ENCODE measurements at places on chromosomes 7 and 10.

GRCh38 chr10:114017873-114018272 lies 25.8 kb upstream of the ADRB1 start:
- no peak for DNase-seq

GRCh38 chr7:102272075-102272916 lies 14.4 kb upstream of the SH2B2 start:
- peak; percentile 28 for DNase-seq

GRCh38 chr10:21535494-21535965 lies 1.5 kb downstream of the MLLT10 start:
- no peak for DNase-seq

- DNase-seq: peak; percentile 80
Measured at GRCh38 chr7:93719546-93719945, 145.0 kb upstream of the CALCR start.

DNA sequence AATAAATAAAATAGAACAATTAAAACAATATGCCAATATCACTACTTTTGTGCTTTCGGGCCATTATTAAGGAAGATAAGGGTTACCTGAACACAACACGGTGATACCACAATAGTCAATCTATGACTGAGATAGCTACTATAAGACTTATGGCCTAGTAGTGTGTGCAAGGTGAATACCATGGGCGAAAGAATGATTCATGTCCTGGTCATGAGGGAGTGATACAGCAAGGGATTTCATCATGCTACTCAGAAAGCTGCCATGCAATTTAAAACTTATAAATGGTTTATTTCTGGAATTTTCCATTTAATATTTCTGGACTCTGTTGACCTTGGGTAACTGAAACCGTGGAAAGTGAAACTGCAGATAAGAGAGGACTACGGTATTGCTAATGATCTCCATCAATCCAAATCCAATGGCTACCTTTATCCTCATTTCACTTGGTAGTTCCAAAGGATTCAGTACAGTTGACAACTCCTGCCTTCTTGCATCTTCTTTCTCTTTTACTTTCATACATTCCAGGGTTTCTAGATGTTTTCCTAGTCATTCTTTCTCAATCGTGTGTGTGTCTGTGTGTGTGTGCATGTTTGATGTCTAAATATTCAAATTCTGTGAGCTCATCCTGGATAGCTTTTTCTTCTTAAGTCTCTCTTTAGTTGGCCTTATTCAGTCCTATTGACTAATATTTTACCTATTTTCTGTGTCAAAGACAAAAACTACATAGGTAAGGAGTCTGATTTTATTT lies 100.5 kb upstream of the MAGI2 start:
- peak; percentile 21 for DNase-seq

DNA sequence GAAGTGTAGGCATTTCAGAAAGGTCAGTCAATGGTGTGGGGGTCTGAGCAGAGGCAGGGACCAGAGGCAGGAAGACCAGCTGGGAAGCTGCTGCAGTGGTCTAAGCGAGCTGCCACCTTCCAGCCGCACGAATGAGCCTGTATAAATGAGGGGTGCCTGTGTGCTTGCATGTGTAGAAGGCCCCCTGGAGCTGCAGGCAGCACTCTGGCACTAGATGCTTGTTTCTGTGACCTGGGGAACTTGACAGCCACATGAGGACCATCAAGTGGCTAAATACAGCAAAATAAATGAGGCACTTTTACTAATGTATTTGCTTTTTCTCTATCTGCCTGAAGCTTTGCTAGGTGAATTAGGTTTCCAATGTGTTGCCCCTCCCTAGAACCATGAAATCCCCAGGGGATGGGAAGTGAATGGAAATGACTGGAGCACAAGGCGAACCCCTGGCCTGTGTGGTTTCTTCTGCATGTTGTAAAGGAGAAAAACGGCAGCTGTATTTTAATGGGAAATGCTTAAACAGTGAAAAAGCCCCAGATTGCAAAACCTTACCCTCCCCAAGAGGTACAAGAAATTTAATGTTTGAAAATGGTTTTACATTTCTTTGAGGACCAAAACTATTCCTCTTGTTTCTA lies 57.7 kb downstream of the PYROXD2 start:
- peak; percentile 94 for DNase-seq

- DNase-seq: no peak
Measured at GRCh38 chr7:96088579-96088978, 233.3 kb downstream of the SLC25A13 start.

- no peak for DNase-seq
Measured at GRCh38 chr7:42014625-42015618, 222.1 kb downstream of the GLI3 start.

GRCh38 chr10:101397140-101397539 lies 43.2 kb downstream of the BTRC start:
- DNase-seq: peak; percentile 10

- DNase-seq: no peak
Measured at GRCh38 chr10:20853276-20853675, 43.8 kb downstream of the NEBL start.

DNA sequence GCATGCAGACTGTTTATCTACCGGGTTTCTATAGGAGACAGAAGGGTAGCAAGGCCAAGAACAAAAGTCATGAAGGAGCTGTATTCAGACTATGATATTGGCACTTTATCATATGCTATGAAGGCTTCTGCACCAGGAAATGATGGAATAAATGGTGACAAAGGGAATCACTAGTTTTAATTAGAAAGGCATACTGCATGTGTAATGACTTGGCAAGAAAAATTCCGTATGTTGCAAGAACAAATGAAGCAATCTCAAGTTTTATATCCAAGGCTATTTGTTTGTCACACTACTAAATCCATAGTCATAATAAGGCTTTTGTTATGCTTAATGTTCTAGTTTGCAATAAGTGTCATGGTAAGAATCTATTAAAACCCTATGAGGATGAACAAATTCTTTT lies 230.9 kb downstream of the ZEB1 start:
- DNase-seq: peak; percentile 38

DNA sequence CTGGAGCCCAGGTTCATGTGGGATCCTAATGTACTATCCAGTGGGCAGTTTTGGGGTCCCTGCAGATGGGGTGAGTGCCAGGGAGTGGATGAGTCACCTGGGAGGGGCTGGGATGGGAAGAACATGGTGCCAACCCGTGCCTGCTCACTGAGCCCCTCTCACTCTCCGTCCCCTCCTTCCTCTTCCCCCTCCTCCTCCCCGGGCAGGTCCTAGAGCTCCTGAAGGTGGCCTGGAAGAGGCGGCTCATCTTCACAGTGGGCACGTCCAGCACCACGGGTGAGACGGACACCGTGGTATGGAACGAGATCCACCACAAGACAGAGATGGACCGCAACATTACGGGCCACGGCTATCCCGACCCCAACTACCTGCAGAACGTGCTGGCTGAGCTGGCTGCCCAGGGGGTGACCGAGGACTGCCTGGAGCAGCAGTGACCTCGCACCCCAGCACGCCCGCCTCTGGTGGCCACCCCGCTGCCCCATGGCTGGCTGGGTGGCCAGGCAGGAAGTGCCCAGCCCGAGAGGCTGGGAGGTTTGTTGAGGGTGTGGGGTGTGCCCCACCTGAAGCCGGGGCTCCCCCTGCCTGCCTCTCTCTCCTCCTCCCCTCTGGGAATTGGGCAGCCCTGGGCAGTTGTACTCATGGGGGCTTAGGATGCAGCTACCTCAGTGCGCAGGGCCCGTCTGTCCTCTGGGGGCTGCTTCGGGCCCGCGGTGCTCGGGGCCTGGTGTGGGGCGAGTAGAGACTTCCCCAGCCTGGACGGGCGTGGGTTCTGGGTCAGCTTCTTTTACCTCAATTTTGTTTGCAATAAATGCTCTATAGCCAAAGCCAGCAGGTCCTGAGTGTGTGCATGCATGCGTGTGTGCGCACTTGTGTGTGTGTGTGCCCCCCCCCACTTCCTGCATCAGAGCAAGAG lies 4.9 kb upstream of the UPK3B start:
- DNase-seq: no peak

- no peak for DNase-seq
Measured at GRCh38 chr7:55250313-55250712, 114.8 kb upstream of the LANCL2 start.

- DNase-seq: no peak
Measured at GRCh38 chr10:121851786-121852185, 76.0 kb downstream of the ATE1 start.

Data from AG09309 (cell line).